ENCODE measurements at places on chromosomes 3 and 15.

- no peak for DNase-seq
Measured at GRCh38 chr15:61915640-61916039, 144.6 kb downstream of the VPS13C start.

DNA sequence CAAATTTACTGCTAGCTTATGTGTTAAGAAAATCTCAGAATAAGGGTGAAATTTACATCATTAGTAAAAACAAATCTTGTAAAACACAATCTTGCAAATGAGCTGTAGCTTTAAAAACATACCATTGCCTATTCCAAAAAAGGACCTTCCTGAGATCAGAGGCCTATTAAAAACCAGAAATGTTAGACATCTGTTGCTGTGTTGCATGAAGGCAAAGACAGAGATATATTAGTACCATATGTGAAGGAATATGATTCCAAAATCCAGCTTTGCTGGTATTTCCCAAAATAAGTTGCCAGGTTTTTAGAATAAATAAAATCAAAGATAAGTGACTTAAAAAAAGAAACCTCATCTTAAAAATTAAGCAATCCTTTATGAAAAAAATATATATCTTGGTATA, 504.1 kb upstream of the CDIN1 start:
- no peak for DNase-seq

- DNase-seq, result no peak
Measured at GRCh38 chr3:125019271-125019670, 36.5 kb downstream of the HEG1 start.

DNA sequence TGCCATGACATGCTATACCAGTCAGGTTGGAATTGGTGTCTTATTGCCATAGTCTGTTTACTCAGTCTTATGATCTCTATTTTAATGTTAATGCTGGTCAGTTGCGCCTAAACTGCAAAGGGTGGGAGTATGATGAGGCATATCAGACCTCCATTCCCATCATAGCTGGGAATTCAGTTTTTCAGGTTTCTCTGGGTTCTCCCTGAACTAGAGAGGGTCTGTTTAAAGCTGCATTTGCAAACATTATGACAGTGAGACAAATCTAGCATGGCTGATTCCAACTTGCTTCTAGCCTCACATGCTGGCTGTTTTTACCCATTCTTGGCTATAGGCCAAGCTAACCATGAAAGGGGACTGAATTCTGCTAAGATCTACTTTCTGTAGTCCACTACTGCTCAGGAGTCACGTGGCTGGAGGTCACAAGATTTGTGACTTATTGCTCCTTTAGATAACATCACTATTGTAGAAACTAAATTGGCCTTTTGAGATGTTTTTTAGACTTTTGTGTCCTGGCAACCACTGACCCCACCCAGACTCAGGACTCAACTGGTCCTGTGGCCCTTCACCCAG, 96.5 kb downstream of the TGFBR2 start:
- no peak for DNase-seq

GRCh38 chr15:75671730-75672602, 24.3 kb downstream of the SNX33 start:
- DNase-seq, result no peak

DNA sequence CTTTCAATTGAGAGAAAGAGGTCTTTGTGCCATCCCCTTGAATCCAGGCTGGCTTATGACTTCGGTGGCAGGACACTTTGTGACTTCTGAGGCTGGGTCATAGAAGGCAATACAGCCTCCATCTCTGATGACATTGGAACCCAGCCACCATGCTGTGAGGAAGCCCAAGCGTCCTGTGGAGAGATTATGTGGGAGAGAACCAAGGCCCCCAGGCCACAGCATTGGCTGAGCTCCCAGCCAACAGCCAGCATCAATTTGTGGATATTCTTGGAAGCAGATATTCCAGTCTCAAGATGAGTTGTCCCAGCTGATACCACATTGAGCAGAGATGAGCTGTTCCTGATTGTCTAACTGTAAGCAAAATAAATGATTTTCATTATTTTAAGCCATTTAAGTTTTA, 12.7 kb upstream of the XIRP1 start:
- no peak for DNase-seq

GRCh38 chr3:165383381-165383780, 187.2 kb upstream of the SLITRK3 start:
- no peak for DNase-seq

DNA sequence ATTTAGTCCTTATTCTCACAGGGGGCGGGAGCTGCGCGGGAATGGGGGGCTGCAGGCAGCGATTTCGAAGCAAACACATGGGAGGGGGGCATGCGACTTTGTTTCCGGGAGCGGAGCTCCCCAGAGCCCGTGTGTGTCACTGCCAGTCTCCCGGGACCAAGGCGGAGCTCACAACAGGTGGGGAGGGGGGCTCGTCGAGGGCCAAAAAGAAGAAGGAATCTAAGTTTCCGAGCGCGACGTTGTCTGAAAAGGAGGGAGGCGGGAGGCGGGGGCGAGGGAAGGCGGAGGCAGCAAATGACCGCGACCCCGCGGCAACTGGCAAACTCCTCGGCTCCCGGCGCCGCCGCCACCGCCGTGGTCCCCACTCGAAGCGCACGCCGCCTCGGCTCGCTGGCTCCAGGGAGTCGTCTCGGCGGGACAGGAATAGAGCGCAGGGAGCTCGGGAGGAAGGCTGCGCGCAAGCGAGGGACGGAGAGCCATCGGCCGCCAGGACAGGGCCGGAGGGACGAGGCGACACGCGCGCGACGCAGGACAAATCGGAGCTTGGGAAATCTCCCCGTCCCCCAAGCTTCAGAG, 1.4 kb downstream of the FOXP1 start:
- peak; percentile 61 for DNase-seq

DNA sequence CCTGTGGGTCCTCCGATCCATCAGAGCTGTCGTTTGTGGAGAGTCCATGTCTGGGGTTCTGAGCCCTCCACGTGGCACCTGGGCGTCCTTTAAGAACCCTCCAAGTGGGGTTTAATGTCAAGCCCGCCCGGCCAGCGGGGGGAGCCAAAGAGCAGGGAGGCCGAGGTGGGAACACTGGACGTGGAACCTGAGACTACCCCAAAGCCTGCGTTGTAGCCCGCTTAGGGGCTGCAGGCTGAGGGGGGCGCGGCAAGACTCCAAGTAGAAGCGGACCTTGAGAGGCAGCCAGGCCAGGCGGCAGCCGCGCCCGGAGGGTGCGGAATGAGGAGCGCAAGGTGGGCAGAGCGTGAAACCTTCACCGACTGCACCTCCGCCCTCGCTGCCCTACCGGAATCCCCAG, 126.2 kb upstream of the ATP10A start:
- no peak for DNase-seq

- no peak for DNase-seq
Measured at GRCh38 chr15:89116404-89116803, 28.1 kb downstream of the ABHD2 start.

DNA sequence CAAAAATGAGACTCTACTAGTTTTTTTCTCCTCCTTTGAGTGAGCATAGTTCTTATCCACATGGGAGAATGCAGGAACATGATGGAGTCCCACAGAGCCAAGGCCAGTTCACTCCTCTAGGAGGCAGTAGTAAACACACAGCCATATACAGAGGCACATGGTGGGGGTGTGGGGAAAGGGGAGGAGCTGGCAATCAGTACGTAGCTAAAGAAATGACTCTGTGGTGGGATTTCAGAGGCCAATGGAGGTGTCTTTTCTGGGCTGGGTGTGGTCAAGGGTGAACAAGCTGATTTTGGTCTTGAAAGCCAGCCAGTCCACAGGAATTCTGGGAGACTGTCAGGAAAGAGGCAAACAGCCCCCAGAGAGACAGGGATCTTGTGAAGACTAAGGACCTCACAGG, 6.6 kb upstream of the RAB11A start:
- peak; percentile 72 for DNase-seq
